ENCODE measurements at places on chromosomes 6 and 20. TPM values are rescaled to one million over a fixed set of nuclear protein-coding genes. Genes with fewer than 3 reads are reported as not detected.

DNA sequence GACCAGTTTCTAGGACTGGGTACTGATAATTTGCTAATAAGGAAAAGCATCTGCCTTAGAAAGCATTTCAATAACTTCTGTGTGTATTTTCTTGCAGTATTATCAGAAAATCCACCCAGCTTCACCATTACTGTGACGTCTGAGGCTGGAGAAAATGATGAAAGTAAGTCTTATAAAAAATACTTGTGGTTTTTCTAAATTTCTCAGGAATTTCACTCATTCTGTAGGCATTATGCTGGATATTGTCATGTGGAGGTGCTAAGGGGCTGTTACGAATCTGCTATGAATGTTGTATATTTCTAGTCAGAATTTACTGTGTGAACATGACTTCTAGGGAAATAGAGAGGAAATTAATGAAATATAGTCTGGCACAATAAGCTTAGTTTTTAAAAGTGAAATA is 8.9 kb downstream of the RWDD1 start:
- H3K27me3 ChIP-seq = no peaks in the 10 kb centered on the region
- H3K4me3 ChIP-seq = no peak overlapping the region
- peaks cover 20% of the 10 kb centered on the region for H3K4me1 ChIP-seq
- no peak for DNase-seq
- no peak overlapping the region for H3K27ac ChIP-seq
- H3K36me3 ChIP-seq = peaks cover 60% of the 10 kb centered on the region

- peaks cover 4% of the 10 kb centered on the region for H3K4me1 ChIP-seq
- no peak overlapping the region for H3K4me3 ChIP-seq
- no peak for DNase-seq
- no peaks in the 10 kb centered on the region for H3K27me3 ChIP-seq
- H3K36me3 ChIP-seq = peaks cover 35% of the 10 kb centered on the region
- H3K27ac ChIP-seq = no peak overlapping the region
Observed at GRCh38 chr6:132742495-132742894, 15.2 kb downstream of the VNN2 start.

GRCh38 chr6:139474145-139475108 is 100.0 kb upstream of the CITED2 start:
- DNase-seq = no peak
- H3K36me3 ChIP-seq = no peaks in the 10 kb centered on the region
- peaks cover 13% of the 10 kb centered on the region for H3K27me3 ChIP-seq
- H3K4me1 ChIP-seq = peaks cover 3% of the 10 kb centered on the region

DNA sequence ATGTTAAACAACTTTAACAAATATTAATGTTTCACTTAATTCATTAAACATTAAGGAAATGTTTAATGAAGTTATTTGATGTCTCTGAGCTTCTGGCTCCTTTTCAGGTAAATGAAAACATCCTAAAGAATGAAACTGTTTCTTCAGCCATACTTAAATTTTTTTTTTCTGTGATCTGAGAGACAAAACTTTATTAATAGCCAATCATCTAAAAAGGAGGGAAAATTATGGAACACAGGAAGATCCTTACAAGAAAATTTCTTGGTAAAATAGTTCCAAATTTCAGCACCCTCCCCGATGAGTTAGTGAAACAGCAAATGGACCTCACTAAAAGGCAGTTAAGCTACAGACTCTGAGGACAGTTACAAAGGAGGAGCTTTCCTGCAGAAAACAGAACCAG is 185.2 kb downstream of the REV3L start:
- H3K4me3 ChIP-seq = no peak overlapping the region
- H3K36me3 ChIP-seq = peaks cover 56% of the 10 kb centered on the region
- no peak overlapping the region for H3K27ac ChIP-seq
- H3K27me3 ChIP-seq = no peaks in the 10 kb centered on the region
- H3K4me1 ChIP-seq = peaks cover 17% of the 10 kb centered on the region

- H3K4me1 ChIP-seq = no peaks in the 10 kb centered on the region
Observed at GRCh38 chr6:16295471-16295870, 57.1 kb downstream of the GMPR start.

DNA sequence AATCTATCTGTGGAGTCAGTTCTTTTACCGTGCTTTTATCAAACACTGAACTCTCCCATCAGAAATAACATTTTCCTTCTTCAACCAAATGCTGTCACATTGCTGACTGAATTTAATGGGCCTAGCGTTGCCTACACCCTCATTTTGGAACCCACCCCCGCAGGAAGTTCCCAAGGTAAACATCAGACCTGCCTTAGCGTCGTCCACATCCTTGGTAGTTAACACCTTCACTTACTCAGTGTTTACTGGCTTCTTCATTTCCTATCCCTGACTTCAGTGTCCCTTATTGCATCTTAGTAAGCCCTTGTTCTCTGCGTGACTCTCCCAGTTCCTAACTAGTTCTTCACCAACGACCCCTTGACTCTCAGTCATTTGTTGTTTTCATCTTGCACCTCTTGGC is 491.4 kb upstream of the SOX4 start:
- H3K4me3 ChIP-seq = no peak overlapping the region
- no peak overlapping the region for H3K27ac ChIP-seq
- no peaks in the 10 kb centered on the region for H3K27me3 ChIP-seq
- no peak for DNase-seq
- peaks cover 9% of the 10 kb centered on the region for H3K4me1 ChIP-seq
- H3K36me3 ChIP-seq = no peaks in the 10 kb centered on the region

GRCh38 chr6:3905945-3906845 is 57.0 kb downstream of the FAM50B start:
- H3K4me1 ChIP-seq = no peaks in the 10 kb centered on the region
- no peak overlapping the region for H3K27ac ChIP-seq
- H3K36me3 ChIP-seq = no peaks in the 10 kb centered on the region
- DNase-seq = no peak
- peaks cover 36% of the 10 kb centered on the region for H3K27me3 ChIP-seq

- no peak overlapping the region for H3K27ac ChIP-seq
- DNase-seq = no peak
Observed at GRCh38 chr20:13458860-13459451, 179.8 kb downstream of the TASP1 start.

DNA sequence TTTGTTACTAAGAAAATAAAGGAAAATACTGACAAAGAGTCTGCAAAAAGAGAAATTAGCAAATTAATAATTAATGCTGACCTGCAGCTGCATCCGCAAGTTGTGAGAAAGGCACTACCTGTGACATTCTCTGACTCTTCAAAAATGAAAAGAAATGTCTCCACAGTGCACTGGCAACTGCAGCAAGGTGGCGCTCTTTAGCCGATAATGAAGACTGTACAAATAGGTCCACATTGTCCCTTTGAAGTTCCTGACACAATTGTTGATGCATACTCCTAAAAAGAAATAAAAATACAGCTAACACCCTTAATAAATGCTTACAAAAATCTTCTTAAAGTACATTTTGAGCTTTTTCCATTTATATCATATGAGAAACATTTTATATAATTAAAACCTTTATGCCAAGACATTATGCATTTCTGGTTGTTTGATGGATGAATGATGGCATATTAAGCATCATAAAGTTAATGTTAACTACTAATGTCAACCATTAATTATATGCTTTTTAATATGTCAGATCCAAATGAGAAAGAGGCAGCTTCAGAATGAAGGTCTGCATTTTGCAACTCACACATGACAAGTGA is 96.5 kb downstream of the MMS22L start:
- H3K27me3 ChIP-seq = no peaks in the 10 kb centered on the region
- peaks cover 3% of the 10 kb centered on the region for H3K4me1 ChIP-seq
- H3K36me3 ChIP-seq = no peaks in the 10 kb centered on the region
- DNase-seq = peak; percentile 41
- H3K27ac ChIP-seq = no peak overlapping the region

GRCh38 chr20:23225407-23226060 is 125.1 kb upstream of the NXT1 start:
- H3K36me3 ChIP-seq = no peaks in the 10 kb centered on the region
- no peak overlapping the region for H3K27ac ChIP-seq
- H3K27me3 ChIP-seq = no peaks in the 10 kb centered on the region
- DNase-seq = no peak
- H3K4me3 ChIP-seq = no peak overlapping the region

DNA sequence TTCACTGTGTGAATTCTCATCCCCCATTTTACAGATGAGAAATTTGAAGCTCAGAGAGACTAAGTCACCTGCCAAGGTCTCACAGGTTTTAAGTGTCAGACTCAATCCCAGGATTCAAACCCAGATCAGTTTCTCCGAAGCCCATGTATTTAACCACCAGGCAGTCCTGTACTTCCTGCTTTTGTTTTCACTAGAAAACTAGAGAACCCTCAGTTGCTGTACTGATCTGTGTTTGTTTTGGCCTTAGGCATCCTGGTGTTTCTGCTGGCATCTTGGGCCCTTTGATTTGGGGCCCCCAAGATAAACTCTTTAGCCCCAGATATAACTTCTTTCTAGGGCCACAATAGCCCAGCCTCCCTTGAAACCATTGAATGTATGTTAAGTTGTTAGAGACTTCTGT is 36.5 kb downstream of the PPP1R16B start:
- peaks cover 75% of the 10 kb centered on the region for H3K4me1 ChIP-seq
- peak overlapping the region; percentile 72 for H3K4me3 ChIP-seq
- no peaks in the 10 kb centered on the region for H3K27me3 ChIP-seq
- DNase-seq = no peak
- peaks cover 76% of the 10 kb centered on the region for H3K36me3 ChIP-seq

GRCh38 chr6:109036574-109037294 is 57.9 kb downstream of the SESN1 start:
- H3K4me1 ChIP-seq = peaks cover 13% of the 10 kb centered on the region
- no peak overlapping the region for H3K4me3 ChIP-seq
- H3K27me3 ChIP-seq = peaks cover 35% of the 10 kb centered on the region
- H3K27ac ChIP-seq = no peak overlapping the region
- DNase-seq = no peak

DNA sequence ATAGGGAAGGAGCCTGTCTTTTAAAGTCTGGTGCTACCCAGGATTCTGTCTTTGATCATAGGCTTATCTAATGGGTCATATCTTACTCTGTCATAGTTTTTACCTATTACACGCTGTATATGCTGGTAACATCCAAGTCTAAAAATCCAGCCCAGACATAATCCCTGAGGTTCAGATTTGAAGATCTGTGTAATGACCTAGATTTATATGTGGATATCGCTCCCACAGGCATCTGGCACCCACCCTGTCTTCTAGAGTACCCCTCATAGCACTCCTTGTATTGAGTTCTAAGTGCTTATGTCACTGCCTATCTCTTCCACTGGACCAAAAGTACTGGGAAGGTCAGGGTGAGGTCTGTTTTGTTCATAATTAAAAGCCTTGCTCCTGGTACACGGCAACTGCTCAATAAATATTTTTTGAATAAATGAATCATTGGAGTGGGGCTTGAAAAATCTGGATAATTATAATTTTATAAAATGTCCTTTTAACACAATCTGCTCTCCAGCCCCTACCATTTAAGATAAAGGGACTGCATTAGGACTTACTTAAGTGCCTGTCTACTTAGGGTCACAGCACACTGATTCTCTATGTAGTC is 136.4 kb downstream of the FUT9 start:
- no peak for DNase-seq
- no peak overlapping the region for H3K4me3 ChIP-seq
- peaks cover 3% of the 10 kb centered on the region for H3K27me3 ChIP-seq
- peaks cover 6% of the 10 kb centered on the region for H3K4me1 ChIP-seq
- no peaks in the 10 kb centered on the region for H3K36me3 ChIP-seq

Gene SLC44A4
- 0.18 TPM for total RNA-seq

Gene SAPCD1
- total RNA-seq = 16.4 TPM
